ENCODE measurements at places on chromosomes 1 and 21.
A peak's percentile ranks its signal among the peaks of the same experiment; 100 is the strongest.

GRCh38 chr21:27314131-27314530 lies 347.2 kb upstream of the ADAMTS5 start:
- DNase-seq, result no peak

DNA sequence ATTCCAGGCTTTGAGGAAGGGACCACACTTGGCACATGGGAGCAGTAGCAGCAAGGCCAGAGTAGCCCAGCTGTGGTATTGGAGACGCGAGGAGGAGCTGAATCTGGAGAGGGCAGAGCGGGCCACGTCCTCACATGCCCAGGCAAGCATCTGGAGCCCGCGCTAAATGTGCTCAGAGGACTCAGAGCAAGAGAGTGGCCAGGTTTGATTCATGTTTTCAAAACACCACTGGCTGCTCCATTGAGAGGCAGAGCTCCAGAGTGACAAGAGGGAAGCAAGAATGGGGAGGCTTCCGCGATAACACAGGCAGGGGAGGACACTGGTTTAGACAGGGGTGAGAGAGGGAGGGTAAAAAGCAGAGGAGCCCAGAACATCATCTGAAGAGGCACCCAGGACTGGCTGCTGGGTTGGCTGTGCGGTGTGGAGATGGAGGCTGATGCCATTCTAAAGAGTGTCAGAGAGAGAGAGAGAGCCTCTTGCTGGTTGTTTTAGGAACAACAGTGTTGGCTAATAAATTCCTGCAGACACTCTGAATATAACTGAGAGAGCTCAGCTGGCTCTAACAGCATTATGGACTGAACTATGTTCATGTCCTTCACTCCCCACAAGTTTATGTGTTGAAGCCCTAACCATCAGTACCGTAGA lies 32.3 kb downstream of the RCAN1 start:
- peak; percentile 61 for DNase-seq

- no peak for DNase-seq
Measured at GRCh38 chr1:96649301-96649700, 72.3 kb upstream of the PTBP2 start.

DNA sequence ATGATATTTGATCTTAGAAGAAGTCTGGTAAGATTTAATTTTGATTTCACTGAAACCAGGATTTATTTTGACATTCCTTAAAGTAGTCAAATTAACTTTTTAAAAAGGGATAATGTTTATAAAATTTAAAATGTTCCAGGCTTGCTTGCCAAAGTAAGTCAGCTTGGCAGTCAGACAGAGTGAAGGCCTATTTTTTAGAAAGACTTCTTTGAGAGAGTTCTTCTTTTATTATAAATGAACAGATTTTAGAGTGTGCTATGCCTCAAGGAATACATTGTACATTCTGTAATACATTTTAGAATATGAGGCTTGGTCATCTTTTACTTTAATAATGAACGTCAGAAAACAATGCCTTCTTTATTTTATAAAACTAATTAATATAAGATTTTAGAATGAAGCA lies 138.7 kb downstream of the DISP1 start:
- no peak for DNase-seq

- peak; percentile 76 for DNase-seq
Measured at GRCh38 chr1:72283307-72284083, 1.2 kb upstream of the NEGR1 start.

- DNase-seq, result no peak
Measured at GRCh38 chr1:32580348-32581017, 41.3 kb downstream of the ZBTB8A start.

DNA sequence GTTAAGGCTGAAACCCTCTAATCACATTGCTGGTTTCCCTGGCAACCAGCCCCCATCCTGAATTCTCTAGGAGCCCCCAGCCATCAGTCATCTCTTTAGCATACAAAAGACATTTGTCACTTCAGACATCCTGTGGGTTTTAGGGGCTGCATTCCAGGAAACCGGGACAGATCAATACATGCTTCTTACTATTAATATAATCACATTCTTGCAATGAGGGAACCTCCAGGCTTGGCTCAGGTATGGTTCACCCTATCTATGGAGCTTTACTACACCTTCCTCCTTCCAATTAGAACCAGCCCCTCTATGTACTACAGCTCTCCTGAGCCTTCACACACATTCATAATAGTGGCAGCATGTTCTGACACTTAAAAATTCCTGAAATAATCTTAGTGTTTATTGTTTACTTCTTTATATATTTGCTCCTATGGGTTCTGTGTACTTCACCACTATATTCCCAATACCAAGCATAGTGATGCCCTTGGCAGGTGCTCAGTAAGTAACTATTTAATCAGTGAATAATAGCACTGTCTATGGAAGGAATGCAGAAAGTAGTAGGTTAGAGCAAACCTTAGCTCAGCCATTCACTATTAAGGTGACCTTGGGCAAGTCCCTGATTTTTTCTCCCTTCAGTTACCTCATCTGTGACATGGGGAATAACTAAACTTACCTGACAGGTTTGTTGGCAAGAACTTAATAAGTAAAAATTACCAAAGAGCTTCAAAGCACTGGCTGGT lies 59.6 kb downstream of the ZNF678 start:
- no peak for DNase-seq

GRCh38 chr1:2230781-2231531 lies 2.8 kb downstream of the SKI start:
- no peak for DNase-seq

GRCh38 chr1:107739201-107739600 lies 225.8 kb downstream of the VAV3 start:
- DNase-seq, result no peak

- DNase-seq, result no peak
Measured at GRCh38 chr1:21647431-21648351, 21.5 kb downstream of the RAP1GAP start.

DNA sequence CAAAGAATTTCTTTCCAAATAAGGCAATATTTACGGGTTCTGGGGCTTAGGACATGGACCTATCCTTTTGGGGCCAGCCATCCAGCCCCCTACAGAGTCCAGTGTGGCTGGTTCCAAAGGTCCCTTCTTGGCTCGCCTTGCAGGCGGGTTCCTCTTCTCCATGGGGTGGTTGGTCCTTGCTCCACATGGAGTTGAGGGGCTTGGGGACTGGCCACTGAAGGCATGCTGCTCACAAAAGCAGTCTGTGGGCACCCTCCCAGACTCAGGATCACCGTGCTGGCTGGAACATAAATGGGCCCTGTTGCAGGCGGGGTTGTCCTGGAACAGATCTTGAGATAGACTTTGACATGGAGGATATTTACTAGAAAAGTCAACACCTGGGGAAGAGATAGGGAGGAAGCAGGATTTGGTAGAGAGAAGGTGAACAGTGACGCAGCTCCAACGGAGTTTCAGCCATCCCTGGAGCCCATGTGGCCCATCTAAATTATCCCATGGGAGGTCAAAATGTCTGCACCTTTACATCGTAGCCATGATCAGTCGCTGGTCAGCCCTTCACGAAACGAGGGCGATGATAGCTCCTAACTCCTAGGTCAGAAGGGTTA lies 39.1 kb upstream of the LRP8 start:
- no peak for DNase-seq

DNA sequence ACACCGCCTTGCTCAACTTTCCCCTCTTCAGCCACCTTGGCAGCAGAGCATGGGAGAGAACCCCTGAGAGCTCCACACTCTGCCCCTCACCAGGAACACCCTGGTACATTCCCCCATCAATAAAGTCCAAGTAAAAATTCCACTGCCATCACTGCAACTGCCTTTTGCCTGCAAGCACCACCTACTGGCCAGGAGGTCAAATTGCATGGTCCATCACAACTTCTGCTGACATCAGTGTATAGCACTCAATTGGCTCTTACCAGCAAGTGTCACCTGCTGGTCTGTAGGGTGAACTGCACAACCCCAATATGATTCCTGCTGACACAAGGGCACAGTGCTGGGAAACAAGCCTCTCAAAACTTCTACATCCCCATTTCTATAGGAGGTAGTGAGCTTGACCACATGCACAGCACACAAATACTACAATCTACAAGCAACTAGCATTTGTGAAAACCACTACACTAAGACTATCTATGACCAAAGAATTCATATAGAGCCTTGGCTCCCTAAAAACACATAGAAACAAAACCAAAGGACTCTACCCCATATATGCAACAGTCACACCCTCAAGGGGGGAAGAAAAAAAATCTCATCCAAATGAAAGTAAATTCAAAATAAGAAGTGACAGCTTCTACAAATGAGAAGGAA lies 69.2 kb downstream of the FASLG start:
- no peak for DNase-seq

GRCh38 chr1:169491845-169492281 lies 6.1 kb upstream of the SLC19A2 start:
- DNase-seq, result no peak

GRCh38 chr1:7046891-7047290 lies 261.6 kb downstream of the CAMTA1 start:
- DNase-seq, result no peak

GRCh38 chr1:156372876-156373275 lies 3.9 kb downstream of the RHBG start:
- no peak for DNase-seq

DNA sequence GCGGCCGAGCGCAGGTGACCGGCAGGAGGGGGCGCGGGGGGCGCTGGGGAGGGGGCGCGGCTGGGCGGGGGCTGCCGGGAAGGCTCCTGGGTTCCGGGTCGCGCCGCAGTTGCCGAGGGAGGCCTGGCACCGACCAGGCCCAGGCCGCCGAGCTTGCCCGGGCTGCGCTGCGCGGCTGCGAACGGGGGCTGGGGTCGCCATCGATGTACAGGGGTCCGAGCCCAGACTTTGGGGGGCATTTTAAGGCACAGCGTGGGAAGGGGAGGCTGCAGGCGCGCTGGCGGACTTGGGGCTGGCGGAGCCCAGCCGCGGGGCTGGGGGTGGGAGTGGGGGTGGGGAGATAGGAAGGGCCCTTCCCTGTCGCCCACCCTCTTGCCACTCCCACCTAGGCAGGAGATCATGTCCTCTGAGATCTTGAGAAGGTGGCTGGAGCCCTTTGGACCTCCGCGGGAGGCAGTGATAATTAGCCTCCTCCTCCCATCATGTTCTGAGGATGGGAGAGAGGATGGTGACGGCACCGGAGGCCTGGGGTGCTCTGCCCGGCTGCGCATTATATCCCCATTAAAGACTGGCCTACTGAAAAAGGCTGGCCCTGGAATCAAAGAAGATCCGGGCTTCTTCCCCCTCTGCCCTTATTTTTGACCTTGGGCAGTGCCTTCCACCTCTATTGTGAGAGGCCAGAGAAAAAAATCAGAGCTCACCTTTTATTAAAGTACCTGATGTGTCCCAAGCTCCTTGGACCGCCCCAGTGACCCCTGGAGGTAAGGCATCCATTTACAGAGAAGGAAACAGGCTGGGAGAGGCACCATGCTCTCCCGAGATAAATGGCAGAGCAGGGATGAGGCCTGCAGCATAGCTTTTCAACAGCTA lies 497 bp downstream of the FBXO44 start:
- DNase-seq, result no peak

DNA sequence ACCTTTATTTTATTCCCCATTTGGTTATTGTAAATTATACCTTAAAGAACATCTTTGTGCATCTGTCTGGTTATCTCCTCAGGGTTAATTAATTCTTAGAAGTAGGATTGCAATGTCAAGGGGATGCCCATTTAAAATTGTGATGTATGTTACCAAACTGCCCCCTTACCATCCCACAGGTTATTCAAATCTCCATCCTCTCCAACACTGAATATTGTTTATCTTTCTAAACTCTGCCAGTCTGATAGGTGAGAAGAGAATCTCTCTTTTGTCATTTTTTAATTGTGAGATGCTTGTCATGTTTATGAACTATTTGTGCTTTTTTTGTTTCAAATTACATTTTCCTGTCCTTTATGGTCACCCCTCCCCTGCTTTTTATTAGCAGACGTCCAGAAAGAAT lies 55.8 kb downstream of the VWA5B1 start:
- no peak for DNase-seq

GRCh38 chr21:24829397-24829796 lies 777.9 kb downstream of the MRPL39 start:
- no peak for DNase-seq

GRCh38 chr1:245774196-245774595 lies 619.4 kb downstream of the KIF26B start:
- DNase-seq, result no peak

DNA sequence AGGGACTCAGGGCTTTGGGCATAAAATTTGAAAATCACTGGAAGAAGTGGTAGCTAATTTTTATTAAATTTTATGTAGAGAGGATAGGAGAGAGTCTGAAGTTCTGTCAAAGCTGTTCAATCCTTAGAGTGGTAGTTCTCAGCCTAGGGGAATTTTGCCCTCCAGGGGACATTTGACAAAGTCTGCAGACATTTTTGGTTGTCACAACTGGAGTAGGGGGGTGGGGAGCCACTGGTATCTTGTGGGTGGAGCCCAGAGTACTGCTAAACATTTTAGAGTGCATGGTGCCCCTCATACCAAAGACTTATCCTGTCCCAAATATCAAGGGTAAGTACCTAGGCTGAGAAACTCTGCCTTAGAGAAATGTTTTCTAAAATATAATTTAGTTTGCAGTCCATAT lies 30.2 kb downstream of the RASAL2 start:
- DNase-seq, result no peak

- DNase-seq, result no peak
Measured at GRCh38 chr1:64569411-64569810, 99.5 kb downstream of the CACHD1 start.

- peak; percentile 43 for DNase-seq
Measured at GRCh38 chr1:26853156-26853555, 9.8 kb upstream of the SFN start.

DNA sequence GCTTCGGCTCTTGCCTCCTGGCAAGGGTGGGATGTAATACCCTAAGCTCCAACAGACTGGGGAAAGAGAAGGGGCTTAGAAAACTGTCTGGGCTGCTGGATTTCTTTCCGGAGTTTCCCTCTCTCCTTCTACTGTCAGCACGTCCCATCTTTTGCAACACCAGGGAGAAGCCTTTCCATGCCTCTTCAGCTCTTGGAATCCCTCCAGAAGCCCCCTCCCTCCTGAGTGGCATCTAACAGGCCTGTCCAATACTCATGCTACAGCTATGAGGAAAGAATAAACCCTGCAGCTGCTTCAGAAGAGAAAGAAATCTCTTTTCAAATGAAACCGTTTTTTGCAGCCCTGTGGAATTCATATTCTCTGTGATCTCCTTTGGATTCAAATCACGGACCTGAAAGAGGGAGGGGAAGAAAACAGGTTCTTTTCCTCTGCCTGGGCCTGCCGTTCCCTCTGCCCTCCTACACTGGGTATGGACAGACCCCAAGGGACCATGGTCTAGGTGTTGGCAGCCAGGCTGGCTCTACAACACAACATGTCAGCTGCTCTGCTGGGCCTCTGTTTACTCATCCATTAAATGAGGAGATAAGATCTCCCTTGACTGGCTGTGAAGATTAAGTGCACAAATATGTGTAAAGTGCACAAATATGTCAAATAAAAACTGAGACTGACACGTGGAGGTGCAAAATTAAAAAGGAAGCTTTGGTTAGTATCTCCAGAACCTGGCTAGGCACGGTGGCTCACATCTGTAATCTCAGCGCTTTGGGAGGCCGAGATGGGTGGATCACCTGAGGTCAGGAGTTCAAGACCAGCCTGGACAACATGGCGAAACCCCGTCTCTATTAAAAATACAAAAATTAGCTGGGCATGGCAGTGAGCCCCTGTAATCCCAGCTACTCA lies 6.0 kb upstream of the CAPN2 start:
- DNase-seq, result peak; percentile 45

DNA sequence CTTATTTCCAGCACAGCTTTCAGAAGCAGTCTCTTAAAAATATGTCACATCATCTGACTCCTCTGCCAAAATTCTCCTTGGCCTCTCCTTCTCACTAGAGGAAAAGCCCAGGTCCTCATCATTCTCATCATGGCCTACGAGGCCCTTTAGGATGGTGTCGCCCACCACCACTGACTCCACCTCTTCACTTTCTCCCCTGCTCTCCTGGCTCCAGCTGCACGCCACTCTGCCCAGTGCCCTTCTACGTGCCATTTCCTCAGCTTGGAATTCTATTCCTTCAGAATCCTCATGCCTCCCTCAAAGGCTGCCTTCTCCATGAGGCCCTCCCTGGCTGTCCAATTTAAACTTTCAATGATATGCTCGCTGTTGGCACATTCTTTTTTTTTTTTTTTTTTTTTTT lies 25.3 kb upstream of the BTG2 start:
- DNase-seq, result no peak

Data from NCI-H187 (cell line).